H7 (cell line): ENCODE measurements at places on chromosomes 7 and 10.

GRCh38 chr7:141439164-141439563, 112.0 kb upstream of the AGK start:
- DNase-seq = no peak

GRCh38 chr10:71582506-71583475, 136.8 kb downstream of the C10orf105 start:
- no peak for DNase-seq

- DNase-seq = no peak
Observed at GRCh38 chr10:6473430-6473829, 106.6 kb downstream of the PRKCQ start.

GRCh38 chr10:117928281-117928680, 118.5 kb downstream of the RAB11FIP2 start:
- no peak for DNase-seq

DNA sequence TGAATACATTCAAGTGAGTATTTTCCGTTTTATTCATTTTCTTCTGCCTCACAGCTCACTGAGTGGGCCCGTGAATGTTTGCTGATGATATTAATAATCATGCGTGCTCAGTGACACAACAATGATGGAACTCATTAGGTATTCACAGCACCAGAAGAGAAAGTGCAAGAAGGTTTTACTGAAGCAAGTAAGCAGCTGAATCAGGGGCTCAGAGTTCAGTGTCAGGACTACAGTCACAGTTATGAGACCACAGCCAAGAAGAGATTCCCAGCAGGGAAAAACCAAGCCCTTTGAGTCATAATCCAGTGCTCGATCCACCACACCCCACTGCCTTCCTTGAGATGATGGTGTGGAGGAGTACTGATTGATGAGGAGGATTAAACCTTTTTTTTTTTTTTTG, 247.4 kb downstream of the KIAA1217 start:
- DNase-seq = no peak

- no peak for DNase-seq
Observed at GRCh38 chr7:27167916-27168264, 2.6 kb upstream of the HOXA9 start.

DNA sequence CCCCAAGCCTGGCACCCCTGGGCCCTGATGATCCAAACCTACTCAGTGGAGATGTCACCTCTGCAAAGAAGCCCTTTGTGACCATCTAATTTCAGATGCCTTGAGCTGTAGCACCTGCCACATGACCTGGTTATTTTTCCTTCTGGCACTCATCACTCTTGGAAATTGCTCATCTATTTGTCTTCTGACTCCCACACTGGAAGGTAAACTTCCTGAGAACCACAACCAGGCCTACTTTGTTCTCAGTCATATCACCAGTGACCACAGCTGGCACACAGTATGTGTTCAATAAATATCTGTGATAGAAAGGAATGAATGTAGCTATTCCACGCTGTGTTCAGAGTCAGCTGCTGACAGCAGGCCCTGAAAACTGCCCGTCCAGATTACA, 97.1 kb downstream of the SH3PXD2A start:
- DNase-seq = no peak

GRCh38 chr10:132360766-132361447, 28.9 kb downstream of the LRRC27 start:
- peak; percentile 92 for DNase-seq

- DNase-seq = no peak
Observed at GRCh38 chr7:155352076-155352752, 54.5 kb downstream of the INSIG1 start.

GRCh38 chr7:10483671-10484070, 490.0 kb upstream of the PHF14 start:
- DNase-seq = no peak

GRCh38 chr7:12827219-12827821, 139.9 kb downstream of the ARL4A start:
- DNase-seq = no peak

GRCh38 chr10:98361131-98362025, 53.6 kb downstream of the PYROXD2 start:
- peak; percentile 73 for DNase-seq

DNA sequence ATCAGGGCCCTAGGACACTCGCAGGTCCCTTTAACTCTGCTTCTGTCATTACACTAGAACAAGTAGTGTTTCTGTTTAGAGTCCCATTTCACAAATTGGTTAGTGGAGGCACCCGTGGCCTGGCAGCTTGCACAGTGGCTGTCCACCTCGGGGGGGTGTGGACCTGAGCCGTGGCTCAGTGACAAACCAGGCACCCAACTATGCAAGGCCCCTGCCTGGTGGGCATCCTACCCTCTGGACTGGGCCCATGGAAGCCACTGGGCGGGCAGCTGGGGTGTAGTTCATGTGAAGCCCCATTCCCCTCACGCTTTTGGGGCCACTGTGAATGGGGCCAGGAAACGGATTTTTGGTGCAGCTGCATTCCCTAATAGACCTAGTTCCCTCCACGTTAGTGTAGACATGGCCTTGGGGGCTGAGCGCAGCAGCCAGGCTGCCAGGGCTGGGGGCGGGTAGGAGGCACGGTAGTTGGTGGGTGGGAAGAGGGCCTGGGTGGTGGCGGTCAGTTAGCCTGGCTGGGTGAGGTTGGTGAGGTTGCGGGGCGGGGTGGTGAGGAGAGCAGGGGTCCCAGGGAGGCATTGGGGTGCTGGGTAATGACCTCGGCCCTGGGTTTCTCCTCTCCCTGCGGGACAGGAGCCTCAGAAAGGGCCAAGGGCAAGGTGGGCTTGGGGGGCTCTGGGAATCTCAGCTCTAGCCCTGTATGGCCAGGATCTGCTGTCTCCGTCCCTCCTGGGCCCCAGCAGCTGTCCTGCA, 18.7 kb downstream of the ZNF316 start:
- DNase-seq = peak; percentile 53

DNA sequence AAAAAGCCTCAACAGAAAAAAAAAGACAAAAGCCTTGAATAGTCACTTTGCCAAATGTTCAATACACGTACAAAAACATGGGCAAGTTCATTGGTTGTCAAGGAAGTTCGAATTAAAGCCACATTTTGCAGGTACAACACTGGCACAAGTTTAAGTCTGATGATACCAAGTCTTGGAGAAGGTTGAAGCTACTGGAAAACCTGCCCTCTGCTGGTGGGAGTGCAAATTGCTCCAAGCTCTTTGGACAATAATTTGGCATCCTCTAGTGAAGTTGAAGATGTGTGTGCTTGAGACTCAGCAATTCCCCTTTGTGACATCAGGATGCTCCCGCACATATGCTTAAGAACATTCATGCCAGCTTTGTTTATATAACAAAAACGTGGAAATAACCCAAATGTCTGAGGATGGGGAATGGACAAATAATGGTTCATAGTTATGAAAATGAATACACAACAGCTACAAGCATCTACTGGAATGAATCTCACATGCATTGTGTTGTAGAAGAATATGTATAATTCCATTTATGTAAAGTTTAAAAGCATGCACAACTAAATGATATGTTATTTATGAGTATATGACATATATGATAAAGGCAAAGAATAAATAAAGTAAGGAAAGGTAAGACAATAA, 120.0 kb upstream of the PLPP4 start:
- peak; percentile 17 for DNase-seq

DNA sequence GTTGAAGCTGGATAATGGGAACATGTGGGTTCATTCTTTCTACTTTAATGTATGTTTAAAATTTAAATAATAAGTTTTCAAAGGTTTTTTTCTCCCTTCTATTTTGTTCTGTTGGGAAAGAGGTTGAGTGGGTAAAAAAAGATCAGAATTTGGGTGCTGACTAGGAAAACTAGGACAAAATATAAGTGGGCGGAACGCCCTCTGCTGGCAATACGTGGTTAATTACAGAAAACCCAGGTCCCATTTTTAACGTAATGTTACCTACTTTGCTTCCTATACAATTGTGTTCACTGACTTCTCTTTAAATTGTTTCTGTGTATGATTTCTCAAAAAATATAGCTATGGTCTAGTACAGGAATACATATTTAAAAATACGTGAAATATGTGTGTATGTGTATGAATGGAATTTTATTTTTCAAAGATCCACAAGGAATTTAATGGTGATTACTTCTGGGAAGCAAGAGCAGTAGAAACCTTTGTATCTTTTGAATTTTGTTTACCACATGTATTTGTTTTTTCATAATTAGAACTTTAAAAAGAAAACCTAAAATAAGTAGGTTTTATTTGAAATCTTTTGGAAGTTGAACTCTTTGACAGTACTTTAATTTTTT, 8.7 kb downstream of the ECD start:
- DNase-seq = peak; percentile 43

DNA sequence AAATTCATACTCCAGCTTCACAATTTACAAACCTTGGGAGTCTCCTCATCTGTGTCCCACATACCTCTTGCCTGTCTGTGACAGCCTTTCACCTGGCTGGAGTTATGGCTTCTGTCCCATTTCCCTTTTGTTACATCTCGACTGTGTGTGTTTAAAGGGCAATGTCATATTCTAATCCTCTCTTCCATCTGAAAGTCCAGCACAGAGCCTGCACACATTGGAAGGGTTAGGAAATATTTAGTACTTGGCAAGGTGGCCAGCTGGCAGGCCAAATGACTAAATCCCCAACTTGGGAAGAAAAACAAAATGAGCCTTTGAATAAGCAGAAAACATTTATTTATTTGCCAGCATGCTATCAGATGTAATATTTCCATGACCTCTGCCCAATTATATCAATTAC, 120.1 kb upstream of the STK17A start:
- DNase-seq = no peak

DNA sequence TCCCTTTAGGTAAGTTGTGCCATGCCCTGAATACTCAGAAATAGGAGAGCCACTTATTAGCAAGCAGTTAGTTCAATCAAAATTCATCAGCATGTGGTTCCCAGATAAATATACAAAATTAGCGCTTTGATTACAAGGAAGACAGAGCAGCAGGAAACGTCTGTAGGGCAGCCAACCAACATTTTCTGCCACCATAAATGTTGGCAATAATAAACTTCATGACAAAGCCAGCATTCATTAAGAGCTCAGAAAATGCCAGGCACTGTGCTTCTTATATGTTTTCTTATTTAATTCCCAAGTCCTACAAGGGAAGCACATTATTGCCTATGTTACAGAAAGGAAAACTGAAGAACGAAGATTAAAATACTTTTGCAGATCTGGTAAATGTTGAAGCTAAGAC, 22.0 kb upstream of the ABCB5 start:
- DNase-seq = no peak

DNA sequence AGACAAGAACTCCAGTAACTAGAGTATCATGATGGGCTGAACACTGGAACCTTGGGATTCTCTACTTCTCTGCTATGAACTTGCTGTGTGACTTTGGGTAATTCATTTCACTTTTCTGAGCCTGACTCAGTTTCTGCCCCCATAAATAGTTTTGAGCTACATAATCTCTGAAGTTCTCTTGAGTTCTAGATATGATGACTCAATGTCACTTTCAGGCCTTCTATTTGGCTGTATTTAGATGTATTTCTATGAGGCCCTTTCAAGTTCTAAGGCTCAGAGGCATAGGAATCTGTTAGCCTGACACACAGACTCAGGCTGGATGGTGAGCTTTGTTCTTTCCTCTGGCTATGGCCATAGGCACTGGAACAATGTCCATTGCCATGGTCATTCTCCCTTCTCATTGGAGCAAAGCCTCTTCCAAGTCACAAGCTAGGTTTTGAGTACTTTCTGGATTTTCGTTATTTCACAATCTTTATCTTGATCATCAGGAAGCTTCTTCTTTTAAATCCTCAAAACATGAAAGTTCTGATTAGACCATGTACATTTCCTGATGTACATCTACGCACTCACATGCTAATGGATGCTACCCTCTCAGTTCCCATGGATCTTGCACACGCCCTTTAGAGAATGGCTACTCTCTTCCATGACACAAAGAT, 101.6 kb downstream of the TES start:
- DNase-seq = no peak

- DNase-seq = no peak
Observed at GRCh38 chr10:7892146-7892545, 73.8 kb downstream of the TAF3 start.

GRCh38 chr10:14826076-14826829, 11.6 kb downstream of the CDNF start:
- DNase-seq = no peak
